ENCODE measurements at places on chromosomes 2 and 18.

- peak; percentile 22 for DNase-seq
Measured at GRCh38 chr2:109229094-109229675, 100.2 kb downstream of the SH3RF3 start.

DNA sequence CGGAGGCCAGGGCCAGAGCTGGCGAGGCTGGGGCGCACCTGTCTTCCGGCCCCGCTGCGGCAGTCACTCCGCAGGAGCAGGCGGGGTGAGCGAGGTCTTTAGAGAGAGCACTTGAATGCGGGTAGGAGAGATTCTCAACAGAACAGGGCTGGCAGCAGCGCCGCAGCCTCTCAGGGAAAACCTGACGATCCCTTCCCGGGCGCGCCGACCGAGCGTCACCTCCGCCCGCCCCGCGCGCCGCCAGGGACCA is 526 bp downstream of the PRKRA start:
- DNase-seq: no peak

DNA sequence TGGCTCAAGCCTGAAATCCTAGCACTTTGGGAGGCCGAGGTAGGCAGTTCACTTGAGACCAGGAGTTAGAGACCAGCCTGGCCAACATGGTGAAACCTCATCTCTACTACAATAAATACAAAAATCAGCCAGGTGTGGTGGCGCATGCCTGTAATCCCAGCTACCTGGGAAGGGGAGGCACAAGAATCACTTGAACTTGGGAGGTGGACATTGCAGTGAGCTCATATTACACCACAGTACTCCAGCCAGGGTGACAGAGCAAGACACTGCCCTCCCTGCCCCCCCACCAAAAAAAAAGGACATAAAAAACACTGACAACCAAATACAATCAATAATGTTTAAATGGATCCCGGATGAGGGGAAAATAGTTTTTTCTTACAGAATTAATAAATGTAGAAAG is 7.8 kb downstream of the TIA1 start:
- no peak for DNase-seq

DNA sequence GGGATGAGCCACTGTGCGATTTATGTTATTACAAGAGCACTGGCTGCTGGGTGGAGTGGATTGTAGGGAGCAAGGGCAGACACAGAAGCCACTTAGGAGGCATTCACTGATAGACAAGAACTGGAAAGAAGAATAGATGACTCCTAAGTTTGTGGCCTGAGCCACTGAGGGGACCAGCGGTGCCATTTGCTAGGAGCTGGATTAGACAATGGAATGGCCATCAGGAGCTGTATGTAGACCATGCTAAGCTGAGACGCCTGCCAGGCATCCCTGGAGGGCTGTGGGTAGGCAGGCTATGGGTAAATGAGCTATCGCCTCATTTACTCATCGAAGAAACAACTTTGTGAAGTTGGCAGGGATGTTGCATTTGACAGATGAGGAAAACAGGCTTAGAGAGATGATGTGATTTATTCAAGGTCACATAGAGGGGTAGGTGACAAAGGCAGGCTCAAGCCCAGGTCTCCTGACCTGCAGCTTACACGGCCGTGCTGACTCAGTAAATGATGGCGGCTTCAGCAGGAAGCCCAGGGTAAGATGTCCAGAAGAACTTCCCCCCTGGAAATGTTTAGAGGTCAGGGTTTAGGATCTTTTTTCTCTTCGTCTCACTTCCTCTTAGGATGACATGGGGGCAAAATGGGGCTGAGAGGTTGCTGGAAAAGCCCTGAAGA is 2.8 kb downstream of the MFSD2B start:
- no peak for DNase-seq

DNA sequence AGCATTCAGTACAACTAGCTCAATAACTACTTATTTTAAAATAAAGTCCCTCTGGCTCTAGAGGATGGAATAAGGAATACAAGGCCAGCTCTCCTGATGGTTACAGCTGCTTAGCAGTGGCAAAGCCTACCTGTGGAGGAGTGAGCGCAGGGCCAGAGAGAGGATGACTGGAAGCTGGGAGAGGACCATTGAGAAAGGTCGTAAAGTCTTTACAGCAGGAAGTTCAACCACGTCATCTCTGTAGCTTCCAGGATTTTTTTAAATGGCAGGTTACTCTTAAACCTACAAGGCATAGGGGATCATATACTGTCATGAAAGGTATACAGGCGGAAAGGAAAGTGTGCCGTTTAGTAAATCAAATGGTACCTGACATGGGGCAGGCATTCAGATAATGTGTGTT is 26.3 kb downstream of the ANXA4 start:
- DNase-seq: no peak

DNA sequence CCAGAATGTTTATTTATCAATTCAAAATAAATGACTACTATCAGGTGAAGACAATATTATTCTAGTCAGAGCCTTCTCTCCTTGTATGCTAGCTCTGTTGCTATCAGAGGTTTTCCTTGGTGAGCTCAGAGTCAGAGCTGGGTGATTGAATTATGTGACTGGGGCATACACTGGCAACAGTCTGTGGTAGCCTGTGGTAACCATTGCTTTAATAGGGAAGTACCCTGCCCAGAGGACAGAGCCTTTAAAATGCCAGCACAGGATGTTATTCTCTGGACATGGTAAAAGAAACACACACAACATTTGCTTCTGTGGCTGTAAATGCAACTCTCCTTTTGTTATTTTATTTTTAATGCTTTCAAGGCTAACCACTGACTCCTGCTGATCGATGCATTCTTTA is 124.7 kb downstream of the PPP1R1C start:
- DNase-seq: no peak

- DNase-seq: no peak
Measured at GRCh38 chr18:12973562-12974213, 17.5 kb upstream of the CEP192 start.

- no peak for DNase-seq
Measured at GRCh38 chr2:15591373-15591691, 336 bp upstream of the DDX1 start.

DNA sequence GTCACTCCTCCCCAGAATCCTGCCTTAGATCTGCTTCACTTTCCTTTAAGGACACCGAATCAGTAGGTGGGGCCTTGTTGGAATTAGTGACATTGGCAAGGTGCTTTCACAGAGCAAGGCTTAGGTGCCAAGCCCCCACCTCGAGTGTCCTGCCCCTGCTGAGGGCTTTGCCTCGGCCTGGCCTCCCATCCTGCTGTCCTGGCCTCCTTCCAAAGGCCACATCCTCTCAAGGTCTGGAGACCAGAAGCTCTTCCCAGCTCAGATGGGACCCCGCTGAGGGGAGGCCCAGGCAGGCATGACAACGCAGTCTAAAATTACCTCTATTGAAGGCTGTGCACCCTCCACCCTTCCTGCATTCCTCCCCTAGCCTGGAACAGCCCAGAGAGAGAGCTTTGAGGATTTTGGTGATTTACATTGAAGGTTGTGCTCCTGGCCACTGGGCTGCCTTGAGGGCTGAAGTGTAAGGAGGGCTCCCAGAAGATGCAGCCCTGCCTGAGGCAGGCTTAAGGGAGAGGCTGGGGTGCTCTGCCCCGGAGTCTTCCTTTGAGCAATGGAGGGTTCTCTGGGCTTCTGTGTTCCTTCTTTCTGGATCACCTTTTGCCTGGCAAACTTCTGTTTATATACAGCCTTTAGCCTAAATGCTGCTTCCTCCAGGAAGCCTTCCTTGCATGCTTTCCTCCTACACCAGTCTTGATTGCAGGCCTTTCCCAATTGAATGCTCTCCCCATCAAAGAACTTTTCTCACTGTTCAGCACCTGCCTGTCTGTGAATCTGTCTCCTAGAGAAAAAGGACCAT is 154.4 kb downstream of the DDX1 start:
- DNase-seq: no peak

GRCh38 chr18:22988208-22988607 is 55.1 kb downstream of the RBBP8 start:
- no peak for DNase-seq

- no peak for DNase-seq
Measured at GRCh38 chr2:7262727-7263126, 345.5 kb downstream of the RNF144A start.

DNA sequence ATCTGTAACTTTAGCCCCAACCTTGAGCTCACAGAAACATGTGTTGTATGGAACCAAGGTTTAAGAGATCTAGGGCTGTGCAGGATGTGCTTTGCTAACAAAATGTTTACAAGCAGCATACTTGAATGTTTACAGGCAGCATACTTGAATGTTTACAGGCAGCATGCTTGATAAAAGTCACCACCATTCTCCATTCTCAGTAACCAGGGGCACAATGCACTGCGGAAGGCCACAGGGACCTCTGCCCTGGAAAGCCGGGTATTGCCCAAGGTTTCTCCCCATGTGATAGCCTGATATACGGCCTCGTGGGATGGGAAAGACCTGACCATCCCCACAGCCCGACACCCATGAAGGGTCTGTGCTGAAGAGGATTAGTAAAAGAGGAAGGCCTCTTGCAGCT is 52.4 kb downstream of the LONRF2 start:
- no peak for DNase-seq

GRCh38 chr2:168742258-168742932 is 60.0 kb upstream of the NOSTRIN start:
- no peak for DNase-seq

- peak; percentile 55 for DNase-seq
Measured at GRCh38 chr2:3461801-3462492, 57.4 kb downstream of the ADI1 start.

- DNase-seq: no peak
Measured at GRCh38 chr2:72797740-72798139, 28.1 kb downstream of the EXOC6B start.

DNA sequence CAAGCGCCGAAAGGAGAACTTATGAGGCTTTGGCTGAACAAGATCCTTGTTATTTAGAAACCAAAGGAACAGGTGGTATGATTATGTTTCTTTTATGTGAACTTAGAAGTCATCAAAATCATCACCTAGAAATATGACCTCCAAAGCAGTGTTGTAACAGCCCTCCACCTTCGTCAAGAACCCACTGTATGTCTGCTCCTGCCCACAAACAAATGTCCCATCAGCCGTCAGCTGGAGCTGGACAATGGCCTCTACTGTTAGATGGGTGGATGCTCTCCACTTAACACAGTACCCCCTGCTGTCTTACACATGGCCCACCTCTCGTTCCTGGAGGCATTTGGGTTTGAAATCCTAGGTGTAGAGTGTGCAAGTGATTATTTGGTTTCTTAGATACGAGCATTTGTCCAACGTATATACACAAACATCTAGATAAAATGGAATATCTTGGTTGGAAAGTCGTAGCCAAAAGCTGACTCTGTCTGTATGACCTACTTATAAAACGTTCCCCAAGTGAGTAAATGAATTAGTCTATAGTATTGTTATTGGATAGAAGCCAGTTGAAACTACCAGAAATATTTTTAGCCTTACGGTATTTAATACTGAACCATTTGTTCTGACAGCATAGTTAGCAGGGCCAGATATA is 113.0 kb downstream of the CRIM1 start:
- peak; percentile 79 for DNase-seq

GRCh38 chr18:75244351-75245313 is 34.0 kb downstream of the TSHZ1 start:
- DNase-seq: peak; percentile 27

DNA sequence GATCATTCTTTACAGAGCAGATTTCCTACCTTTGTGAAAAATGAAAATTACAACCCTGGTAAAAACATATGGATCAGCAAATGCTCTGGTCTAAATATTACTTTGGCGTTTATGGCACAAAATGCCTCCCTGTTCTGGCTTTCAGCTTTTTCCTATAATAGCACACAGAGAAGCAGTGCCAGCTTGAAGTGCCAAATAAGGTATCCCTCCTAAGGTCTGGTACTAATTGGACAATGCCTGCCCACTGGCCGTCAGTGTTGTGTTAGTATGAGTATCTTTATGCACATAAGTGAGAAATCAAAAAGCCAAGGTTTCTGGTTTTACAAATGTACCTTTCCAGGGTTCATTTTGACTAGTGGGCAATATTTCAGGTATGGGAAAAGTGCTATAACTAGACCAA is 1293.7 kb upstream of the FAM98A start:
- no peak for DNase-seq

DNA sequence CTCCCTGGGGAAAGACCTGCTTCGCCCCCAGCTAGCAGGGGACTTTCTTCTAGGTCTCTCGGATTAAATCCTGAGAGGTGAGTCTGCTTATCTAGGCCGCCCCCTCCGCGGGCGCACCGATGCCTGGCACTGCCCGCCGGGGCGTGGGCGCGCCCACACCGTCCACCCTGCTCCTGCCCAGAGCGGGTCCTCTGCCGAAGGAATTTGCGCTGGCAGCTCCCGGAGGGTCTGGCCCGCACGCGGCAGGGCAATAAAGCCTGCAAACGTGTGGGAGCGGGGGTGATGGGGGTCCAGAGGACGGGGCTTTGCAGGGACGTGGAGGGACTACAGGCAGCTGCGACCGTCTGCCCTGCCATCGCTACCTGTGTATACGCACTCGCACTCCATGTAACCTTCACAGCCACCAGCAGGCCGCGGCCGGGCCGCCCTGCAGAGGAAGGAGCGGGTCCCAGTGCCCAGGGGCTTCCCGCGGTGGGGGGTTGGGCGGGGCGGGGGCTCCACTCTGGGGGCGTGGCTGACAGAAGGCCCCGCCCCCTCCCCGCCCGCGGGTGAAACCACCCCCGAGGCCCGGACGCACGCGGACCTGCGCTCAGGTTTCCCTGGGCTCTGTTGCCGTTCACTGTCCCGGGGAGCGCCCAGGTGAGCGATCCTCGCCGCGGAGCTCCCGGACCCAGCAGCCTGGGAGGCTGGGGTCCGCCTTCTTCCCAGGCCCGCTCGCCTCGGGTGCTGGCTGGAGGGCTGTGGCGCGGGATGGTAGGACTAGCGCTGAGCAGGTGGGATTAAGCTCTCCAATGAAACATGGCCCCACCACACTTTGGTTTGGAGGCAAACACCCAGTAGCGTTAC is 174.5 kb upstream of the HS6ST1 start:
- DNase-seq: no peak

Measured in fibroblast of skin of right quadriceps (primary cell).